ENCODE measurements at places on chromosomes 1 and 21.

- no peak for DNase-seq
Observed at GRCh38 chr1:89425056-89425455, 61.2 kb downstream of the GBP6 start.

- DNase-seq: no peak
Observed at GRCh38 chr1:63902844-63903589, 129.2 kb downstream of the ROR1 start.

DNA sequence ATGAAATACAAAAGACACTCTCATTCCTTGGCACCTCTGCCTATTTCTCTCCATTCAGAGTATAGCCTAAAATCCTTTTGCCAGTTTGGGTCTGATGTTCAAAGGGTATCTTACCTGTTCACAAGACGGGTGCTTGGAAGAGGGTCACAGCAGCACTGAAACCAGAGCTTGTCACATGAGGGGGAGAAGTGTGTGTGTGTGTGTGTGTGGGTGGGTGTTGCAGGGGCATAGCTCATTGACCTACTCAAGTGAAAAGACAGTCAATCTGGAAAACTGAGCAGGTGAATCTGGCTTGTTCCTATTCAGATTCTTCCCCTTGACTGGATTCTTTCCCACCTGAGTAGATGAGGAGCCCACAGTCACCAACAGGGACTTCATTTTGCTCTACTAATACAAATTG is 63.9 kb downstream of the KCTD3 start:
- DNase-seq: no peak

DNA sequence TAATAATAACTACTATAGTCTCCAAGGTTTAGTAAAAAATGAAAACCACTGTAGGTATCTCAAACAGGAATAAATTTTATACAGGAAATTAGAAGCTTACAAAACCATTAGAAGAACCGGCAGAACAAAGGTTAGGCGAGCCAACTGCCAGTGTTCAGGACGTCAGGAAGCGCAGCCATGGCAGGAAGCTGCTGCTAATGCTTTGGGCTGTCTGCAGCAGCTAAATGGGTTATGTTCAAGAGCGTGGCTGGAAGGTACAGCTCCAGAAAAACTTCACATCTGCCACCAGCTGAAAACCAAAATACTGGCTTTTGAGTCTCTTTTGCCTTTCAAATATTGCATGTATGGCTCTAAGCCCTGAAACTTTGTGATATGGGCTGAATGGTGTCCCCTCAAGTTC is 35.7 kb upstream of the MYSM1 start:
- no peak for DNase-seq

- DNase-seq: no peak
Observed at GRCh38 chr1:111272081-111272480, 18.6 kb upstream of the CHIA start.

DNA sequence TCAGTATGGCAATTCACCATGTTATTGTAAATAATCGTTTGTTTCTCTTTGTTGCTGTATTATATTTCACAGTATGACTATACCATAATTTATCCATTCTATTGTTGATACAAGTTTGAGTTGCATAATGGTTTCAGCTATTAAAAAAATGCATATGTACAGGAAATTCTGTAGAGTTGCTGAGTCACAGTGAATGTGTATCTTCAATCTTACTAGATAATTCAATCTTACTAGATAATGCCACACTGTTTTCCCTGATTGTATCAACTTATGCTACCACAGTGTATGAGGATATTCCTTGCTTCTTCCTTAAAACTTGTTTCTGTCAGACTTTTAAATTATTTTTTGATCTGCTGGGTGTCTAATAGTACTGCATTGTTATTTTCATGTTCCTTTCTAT is 3.5 kb upstream of the COA6 start:
- peak; percentile 36 for DNase-seq

- DNase-seq: no peak
Observed at GRCh38 chr1:179105393-179105792, 23.5 kb downstream of the TOR3A start.

GRCh38 chr1:66271216-66271903 is 262.6 kb upstream of the SGIP1 start:
- DNase-seq: no peak

GRCh38 chr1:67166196-67166595 is at the start of gene IL23R:
TSS of gene IL23R (plus strand) at chr1:67166454. CDS start at chr1:67168121, 1,667 bp downstream.
- peak; percentile 92 for DNase-seq

DNA sequence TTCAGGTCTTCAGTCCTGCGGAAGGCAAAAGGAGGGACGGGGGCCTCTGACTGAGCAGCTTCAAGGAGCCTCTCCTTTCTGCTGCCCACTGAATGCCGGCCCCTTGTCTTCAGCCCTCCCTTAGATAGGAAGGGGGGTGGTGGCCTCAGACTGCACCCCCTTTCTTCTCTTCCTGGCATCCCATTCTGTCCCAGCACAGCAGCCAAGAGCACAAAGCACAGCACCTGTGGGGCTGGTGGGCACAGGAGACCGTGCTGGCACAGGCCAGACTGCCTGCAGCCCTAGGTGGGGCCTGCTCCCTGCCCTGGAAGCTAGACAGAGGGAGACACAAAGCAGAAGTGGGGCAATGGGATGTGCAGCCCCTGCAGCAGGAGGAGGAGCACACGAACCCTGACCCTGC is 1.7 kb upstream of the PAQR6 start:
- no peak for DNase-seq
